Colonic mucosa (tissue), 4 donors: ENCODE measurements at places on chromosomes 13 and 19.
A peak's percentile ranks its signal among the peaks of the same experiment; 100 is the strongest.

- DNase-seq: peak; percentile 34
These were observed 38.9 kb upstream of the KATNAL1 start for GRCh38 chr13:30346153-30346788.

GRCh38 chr19:56355517-56355916 lies 37.8 kb downstream of the ZNF582 start:
- no peak for DNase-seq

- DNase-seq: no peak
These were observed 31.2 kb upstream of the ZNF536 start for GRCh38 chr19:30340771-30341561.

- DNase-seq: no peak
These were observed 99.7 kb upstream of the MIR17HG start for GRCh38 chr13:91247768-91248167.

- no peak for DNase-seq
These were observed 151.5 kb upstream of the RXFP2 start for GRCh38 chr13:31587698-31588266.

DNA sequence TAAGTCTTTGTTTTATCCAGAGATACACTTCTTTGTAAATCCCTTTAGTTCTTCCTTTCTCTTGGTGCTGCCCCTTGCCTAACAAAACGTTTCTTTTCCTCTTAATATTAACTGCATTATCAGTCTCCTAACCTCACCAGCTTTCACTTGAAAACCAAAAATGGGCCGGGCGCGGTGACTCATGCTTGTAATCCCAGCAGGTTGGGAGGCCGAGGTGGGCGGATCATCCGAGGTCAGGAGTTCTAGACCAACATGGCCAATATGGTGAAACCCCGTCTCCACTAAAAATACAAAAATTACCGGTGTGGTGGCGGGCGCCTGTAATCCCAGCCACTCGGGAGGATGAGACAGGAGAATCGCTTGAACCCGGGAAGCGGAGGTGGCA lies 329.8 kb upstream of the MIR17HG start:
- no peak for DNase-seq

- no peak for DNase-seq
These were observed 32.8 kb downstream of the KLF12 start for GRCh38 chr13:74101436-74101835.

DNA sequence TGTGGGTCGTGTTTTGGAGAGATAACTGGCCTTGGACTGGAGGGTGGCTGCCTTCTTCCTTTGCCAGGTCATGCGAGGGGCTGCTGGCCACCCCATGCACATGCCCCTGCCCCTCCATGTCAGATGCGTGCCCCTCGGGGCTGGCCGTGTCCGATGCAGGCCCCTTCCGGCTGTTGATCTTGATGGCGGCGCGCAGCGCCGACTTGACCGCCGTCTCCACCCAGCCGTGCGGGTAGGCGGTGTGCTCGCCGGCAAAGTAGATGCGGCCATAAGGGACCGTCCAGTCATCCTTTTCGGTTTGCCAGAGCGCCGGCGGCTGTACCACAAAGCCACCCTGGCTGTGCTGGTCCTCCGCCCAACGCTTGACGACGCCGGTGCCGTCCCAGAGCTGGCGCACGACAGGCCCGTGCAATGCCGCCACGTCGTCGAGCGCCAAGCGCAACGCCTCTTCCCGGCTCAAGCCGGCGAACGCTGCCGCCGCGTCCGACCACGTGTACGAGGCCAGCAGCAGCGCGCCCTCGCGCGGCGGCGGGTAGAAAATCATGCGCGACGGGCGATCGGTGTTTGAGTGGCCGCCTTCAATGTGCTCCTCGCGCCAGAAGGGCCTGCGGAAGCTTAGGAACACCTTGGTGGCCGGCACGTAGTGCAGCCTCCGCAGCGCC lies 6.9 kb downstream of the IL4I1 start:
- DNase-seq: peak; percentile 78

DNA sequence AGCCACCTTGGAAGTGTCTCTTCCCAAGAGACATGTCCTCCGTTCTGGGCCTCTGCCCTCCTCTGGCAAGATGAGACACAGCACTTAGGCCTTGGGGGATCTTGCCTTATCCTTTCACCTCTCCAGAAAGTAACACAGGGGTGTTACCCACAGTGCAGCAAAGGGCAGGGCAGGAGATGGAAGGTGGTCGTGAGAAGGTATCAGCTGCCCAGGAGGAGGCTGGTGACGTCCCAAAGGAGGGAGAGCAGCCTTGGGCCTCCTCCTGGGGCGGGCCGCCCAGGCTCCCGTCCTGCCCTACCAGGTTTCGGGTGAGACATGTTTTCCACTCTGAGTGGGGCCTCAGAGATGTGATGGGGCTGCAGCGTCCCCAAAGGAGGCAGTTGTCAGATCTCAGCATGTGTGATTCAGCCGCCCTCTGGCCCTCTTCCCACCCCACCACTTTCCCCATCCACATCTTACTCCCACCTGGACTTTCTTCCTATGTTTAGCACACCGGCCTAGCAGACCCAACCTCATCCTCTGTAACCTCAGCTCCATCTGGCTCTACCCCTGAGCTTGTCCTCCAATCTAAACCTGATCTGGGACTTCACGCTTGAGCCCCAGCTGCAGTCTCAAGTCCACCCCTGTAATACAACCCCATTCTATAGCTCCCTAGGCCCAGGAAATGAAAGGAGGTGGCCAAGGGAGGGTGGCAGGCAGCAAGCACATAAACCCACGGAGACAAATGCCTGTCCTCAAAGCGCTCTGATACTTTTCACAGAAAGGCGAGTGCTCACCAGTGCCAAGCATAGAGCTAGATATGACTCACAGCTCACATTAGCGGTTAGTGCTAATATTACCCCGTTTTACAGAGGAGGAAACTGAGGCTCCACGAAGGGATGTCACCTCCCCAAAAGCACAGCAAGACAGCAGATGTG lies 9.3 kb downstream of the POU2F2 start:
- no peak for DNase-seq

GRCh38 chr19:10143681-10144080 lies 24.0 kb upstream of the EIF3G start:
- DNase-seq: no peak

GRCh38 chr19:43439032-43439708 lies 24.5 kb downstream of the TEX101 start:
- no peak for DNase-seq

- no peak for DNase-seq
These were observed 194.4 kb downstream of the GGACT start for GRCh38 chr13:100394005-100394695.

GRCh38 chr13:107866032-107866940 lies 349.1 kb downstream of the LIG4 start:
- no peak for DNase-seq

- peak; percentile 38 for DNase-seq
These were observed 7.0 kb upstream of the MYDGF start for GRCh38 chr19:4676955-4677731.

DNA sequence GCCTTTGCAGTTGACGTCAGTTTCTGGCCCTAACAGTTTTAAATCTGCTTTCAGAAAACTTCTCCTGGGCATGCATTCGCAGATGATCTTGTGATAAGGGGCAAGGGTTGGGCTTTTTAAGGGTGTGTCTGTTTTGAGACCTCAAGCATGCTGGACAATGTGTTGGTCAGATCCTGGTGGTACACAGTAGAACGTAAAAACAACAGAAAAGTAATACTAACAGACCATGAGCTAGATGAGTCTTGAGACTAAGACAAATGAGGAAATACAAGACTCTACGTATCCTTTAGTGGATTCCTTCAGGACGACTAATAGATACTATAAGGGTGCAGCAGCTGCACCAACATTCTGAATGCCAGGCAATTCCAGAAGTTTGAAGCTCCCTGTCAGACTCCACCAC lies 237.6 kb downstream of the DNAJC15 start:
- no peak for DNase-seq

GRCh38 chr13:109840201-109840892 lies 54.0 kb upstream of the IRS2 start:
- DNase-seq: no peak

- DNase-seq: no peak
These were observed 5.1 kb downstream of the CCL25 start for GRCh38 chr19:8057545-8058270.

DNA sequence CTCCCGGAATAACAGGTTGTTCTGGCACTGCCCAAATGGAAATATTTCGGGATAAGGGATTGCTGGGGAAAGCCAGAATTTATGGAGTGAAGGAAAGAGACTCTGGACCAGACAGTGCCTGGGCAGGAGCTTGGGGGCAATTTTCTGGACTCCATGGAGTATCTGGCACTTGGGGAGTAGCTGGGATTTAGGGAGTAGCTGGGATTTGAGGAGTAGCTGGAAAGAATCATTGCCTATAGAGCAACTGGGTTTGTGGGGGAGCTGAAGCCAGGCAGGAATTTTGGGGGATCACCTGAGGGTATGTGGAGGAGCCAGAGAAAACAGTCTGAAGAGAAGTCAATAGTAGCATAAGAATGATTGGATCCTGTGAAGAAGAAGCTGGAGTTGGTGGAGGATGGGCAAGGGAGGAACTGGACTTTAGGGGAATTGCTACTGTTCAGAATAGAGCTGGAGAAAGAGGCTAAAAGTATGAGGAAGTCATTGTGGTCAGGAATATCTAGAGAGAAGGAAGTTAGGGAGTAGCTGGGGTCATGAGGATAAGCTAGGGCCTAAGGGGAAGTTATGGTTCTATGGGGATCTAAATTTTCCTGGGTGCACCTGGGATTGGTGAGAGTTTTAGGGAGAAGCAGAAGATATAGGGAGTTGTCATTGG lies 14.8 kb downstream of the FSD1 start:
- DNase-seq: no peak

- no peak for DNase-seq
These were observed 1.4 kb upstream of the MEGF8 start for GRCh38 chr19:42323852-42324654.

- no peak for DNase-seq
These were observed 365.3 kb upstream of the ZNF507 start for GRCh38 chr19:31979949-31980670.

DNA sequence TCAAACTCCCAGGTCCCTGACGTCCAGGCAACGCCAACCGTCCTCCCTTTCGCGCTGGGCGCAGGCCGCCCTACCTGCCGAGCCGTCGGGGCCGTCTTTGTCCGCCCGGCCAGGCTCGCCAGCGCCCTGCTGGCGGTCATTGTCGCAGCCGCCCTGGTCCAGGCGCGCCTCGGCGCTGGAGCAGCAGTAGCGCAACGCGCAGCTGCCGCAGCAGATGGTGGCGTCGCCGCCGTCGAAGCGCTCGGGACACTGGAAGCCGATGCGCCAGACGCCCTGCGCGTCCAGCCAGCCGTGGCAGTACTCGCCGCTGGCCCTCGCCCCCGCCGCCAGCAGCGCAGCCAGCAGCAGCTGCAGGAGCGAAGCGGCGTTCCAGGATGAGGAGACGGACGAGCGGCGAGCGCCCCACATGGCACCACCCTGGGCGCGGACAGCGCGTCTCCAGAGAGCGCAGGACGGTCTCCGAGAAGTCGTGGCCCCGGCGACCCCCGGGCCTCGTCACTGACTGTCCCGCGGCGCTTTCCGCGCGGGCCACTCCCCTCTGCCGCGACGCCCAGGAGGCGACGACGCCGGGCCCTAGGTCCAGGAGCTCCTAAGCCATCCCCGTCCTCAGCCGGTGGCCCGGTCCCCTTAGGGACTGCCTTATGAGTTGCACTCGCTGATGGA lies 1.1 kb downstream of the SHISA2 start:
- no peak for DNase-seq

- no peak for DNase-seq
These were observed 90.7 kb downstream of the ATP8A2 start for GRCh38 chr13:25462301-25463125.

GRCh38 chr13:101493541-101493940 lies 41.1 kb downstream of the ITGBL1 start:
- DNase-seq: no peak
